ENCODE measurements at places on chromosomes 2 and 18.

GRCh38 chr18:8847900-8848299 lies 142.5 kb downstream of the MTCL1 start:
- no peak for DNase-seq

GRCh38 chr2:206203331-206203730 lies 43.6 kb downstream of the EEF1B2 start:
- DNase-seq, result no peak

DNA sequence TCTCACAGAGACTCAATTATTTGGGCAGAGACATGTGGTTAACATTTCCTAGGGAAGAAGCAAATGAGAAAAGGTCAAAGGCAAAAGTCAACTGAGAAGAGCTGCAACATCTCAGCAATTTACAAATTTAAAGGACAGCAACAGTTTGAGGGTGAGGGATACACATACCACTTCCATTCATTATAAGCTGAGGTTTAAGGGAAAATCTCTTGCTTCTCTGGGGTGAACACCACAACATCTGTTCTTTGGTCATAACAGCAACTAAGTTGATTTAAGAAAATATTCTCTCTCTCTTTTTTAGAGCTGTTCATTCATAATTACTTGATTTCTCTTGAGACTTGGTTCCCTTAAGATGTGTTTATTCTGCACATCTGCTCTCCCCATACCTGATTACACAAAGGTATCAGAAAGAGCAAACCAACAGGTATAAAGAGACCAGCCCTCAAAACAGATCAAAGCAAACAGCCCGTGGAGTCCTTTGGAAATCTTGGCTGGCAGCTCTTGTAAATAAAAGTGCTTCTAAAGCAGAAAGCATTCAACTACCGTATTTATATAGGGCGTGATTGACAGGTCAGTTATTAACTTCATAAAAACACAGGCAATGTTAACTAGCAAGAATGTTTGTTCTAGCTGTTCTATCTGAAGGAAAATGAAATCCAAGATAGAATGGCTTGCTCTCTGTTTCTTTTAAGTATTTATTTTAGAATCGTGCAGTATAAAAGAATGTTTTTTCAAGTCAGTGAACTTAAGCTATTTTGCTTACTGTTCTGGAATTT lies 132.8 kb downstream of the THADA start:
- DNase-seq, result no peak

- DNase-seq, result no peak
Observed at GRCh38 chr2:168158586-168158985, 88.8 kb downstream of the STK39 start.

- no peak for DNase-seq
Observed at GRCh38 chr2:142052220-142052863, 78.5 kb downstream of the LRP1B start.

GRCh38 chr2:70977605-70978205 lies 725 bp upstream of the ANKRD53 start:
- peak; percentile 45 for DNase-seq

- DNase-seq, result no peak
Observed at GRCh38 chr2:238853218-238853617, 5.3 kb downstream of the TWIST2 start.

- DNase-seq, result no peak
Observed at GRCh38 chr2:74551530-74551929, 2.2 kb downstream of the LOXL3 start.

- DNase-seq, result no peak
Observed at GRCh38 chr2:222992137-222992536, 59.9 kb upstream of the KCNE4 start.

- DNase-seq, result peak; percentile 1
Observed at GRCh38 chr2:167406558-167406957, 518.3 kb downstream of the XIRP2 start.

GRCh38 chr2:9099341-9099751 lies 95.9 kb upstream of the MBOAT2 start:
- DNase-seq, result no peak

- no peak for DNase-seq
Observed at GRCh38 chr18:80223581-80224148, 23.6 kb downstream of the PARD6G start.

DNA sequence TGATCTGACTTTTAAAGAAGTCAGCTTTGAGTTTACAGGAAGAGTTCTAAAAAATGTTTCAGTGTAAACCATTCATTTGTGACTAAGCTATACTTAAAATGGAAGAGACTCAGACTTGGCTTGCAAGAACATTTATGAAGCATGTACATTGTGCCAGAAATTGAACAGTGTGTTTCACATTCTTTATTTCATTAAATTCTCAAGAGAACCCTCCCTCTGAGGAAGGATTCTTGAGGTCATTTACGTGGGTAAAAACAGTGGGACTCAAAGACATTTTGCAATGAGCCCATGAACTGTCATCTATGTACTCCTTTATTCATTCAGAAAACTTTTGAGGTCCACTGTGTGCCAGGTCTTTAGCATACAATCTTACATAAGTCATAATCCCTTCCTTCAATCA lies 143.6 kb upstream of the ZNF521 start:
- DNase-seq, result peak; percentile 4

GRCh38 chr2:68316111-68316510 lies 3.6 kb downstream of the CNRIP1 start:
- no peak for DNase-seq

DNA sequence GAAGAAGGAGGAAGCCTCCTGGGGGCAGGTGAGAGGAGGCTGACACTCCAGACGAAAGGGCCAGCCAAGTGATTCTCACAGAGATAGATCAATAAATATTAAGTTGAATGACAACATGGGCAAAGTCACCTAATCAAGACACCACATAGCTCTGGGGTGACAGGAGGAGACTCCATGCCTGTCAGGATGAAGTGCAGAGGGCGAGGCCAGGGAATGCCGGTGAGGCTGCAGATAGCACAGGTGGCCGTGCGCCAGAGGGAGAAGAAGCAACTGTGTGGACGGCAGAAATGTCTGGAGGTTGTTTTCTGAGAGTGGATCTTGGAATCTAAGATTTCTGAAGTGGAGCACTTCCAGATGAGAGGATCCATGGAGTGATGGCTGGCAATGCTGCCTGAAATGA lies 71.4 kb downstream of the NAB1 start:
- DNase-seq, result no peak

Data from fibroblast of skin of left biceps (primary cell).